Lung (tissue), 17 donors: ENCODE measurements at places on chromosomes 6 and 20. TPM values are rescaled to one million over a fixed set of nuclear protein-coding genes. Genes with fewer than 3 reads are reported as not detected.

DNA sequence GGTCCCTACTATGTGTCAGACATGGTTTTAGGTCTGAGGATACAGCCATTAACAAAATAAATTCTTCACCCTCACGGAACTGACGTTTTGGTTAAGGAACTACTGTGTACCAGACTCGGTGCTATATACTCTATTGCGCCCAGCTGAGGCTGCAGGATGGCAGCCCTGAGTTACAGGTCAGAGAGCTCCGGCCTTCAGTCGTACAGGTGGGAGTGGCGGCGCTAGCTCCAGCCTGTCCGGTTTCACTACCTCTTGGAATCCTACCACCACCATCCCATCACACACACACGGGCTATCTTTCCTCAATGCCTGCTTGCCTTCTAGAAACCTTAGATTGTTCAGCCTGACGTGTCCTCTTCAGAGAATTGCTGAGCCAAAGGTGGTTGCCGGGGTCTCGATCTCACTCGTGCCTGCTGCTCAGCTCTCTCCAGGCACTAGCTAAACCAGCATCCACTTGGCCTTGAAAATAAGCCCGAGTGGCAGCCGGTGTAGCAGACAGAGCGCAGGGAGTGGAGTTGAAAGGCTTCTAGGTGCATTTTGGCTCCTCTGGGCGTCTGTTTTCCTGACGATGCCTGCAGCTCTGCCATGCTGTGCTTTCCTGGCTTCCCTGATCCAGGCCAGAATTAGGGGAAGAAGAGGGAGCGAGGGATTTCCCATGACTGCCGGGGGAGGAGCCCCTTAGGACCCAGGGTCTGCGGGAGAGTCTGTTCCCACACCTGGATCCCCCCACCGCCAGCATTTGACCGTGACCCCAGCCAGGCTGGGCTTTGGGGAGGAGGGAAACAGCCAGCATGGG is 1.1 kb upstream of the TCF15 start:
- no peaks in the 10 kb centered on the region for H3K4me1 ChIP-seq
- H3K36me3 ChIP-seq, result no peaks in the 10 kb centered on the region
- peak overlapping the region; percentile 21 for H3K27ac ChIP-seq
- no peak for DNase-seq
- no peak overlapping the region for H3K4me3 ChIP-seq

- H3K4me1 ChIP-seq, result peaks cover 16% of the 10 kb centered on the region
- no peak for DNase-seq
- H3K36me3 ChIP-seq, result no peaks in the 10 kb centered on the region
- H3K4me3 ChIP-seq, result no peak overlapping the region
- H3K27me3 ChIP-seq, result no peaks in the 10 kb centered on the region
- H3K27ac ChIP-seq, result no peak overlapping the region
Measured at GRCh38 chr6:21738180-21739094, 144.9 kb downstream of the SOX4 start.

Gene PRICKLE4
- 6.9 TPM for total RNA-seq

GRCh38 chr20:44459271-44459670 is 16.4 kb upstream of the TTPAL start:
- H3K4me3 ChIP-seq, result no peak overlapping the region
- H3K27me3 ChIP-seq, result no peaks in the 10 kb centered on the region
- H3K27ac ChIP-seq, result no peak overlapping the region
- no peak for DNase-seq

Gene MMP24OS
- total RNA-seq, result 32.1 TPM

- H3K4me3 ChIP-seq, result no peak overlapping the region
- H3K27me3 ChIP-seq, result no peaks in the 10 kb centered on the region
- no peak for DNase-seq
- H3K36me3 ChIP-seq, result no peaks in the 10 kb centered on the region
- H3K27ac ChIP-seq, result no peak overlapping the region
Measured at GRCh38 chr6:105226598-105227294, 46.9 kb upstream of the POPDC3 start.

- peak; percentile 58 for DNase-seq
- no peaks in the 10 kb centered on the region for H3K4me1 ChIP-seq
- H3K36me3 ChIP-seq, result peaks cover 29% of the 10 kb centered on the region
- peak overlapping the region; percentile 95 for H3K27ac ChIP-seq
- peak overlapping the region; percentile 78 for H3K4me3 ChIP-seq
Measured at GRCh38 chr20:59004763-59005522, 2.1 kb downstream of the CTSZ start.

GRCh38 chr6:36131511-36132245 is 1.4 kb downstream of the MAPK13 start:
- H3K27ac ChIP-seq, result peak overlapping the region; percentile 79
- H3K36me3 ChIP-seq, result no peaks in the 10 kb centered on the region
- H3K4me1 ChIP-seq, result peaks cover 5% of the 10 kb centered on the region
- H3K4me3 ChIP-seq, result no peak overlapping the region

DNA sequence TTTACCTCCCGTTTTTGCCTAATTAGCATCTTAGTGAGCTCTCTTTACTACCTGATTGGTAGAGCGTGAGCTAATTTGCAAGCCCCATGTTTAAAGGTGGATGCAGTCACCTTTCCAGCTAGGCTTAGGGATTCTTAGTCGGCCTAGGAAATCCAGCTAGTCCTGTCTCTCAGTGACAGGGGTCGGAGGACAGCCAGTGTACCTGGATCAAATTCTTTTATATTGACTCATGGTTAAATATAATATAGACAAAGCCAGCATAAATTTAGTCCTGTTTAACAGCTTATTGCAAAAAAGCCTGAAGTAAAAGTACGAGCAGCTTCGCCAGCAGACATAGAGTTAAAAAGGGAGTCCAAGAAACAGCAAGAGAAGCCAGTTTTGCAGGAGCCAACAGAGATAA is 12.2 kb upstream of the GSTA3 start:
- H3K4me1 ChIP-seq, result peaks cover 7% of the 10 kb centered on the region
- DNase-seq, result no peak
- no peaks in the 10 kb centered on the region for H3K36me3 ChIP-seq
- no peaks in the 10 kb centered on the region for H3K27me3 ChIP-seq
- no peak overlapping the region for H3K4me3 ChIP-seq

DNA sequence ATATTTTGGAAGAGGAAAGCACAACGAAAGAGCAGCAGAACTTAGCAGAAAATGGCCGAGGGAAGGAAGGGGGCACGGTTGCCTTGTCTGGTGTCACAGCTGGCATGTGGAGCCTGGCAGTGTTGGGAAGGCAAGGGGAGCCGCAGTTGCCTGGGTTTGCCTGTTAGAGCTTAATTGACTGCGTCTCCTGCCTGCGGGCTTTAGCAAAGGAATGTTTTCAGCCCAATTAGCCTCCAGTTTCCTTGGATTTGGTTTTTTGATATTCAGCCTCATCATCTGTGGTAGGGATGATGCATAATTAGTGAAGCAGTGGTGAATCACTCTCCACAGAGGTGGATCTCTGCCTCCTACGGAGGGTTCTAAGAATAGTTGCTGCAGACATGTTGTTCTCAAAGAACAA is 832.6 kb downstream of the QKI start:
- DNase-seq, result no peak
- H3K27ac ChIP-seq, result no peak overlapping the region
- no peaks in the 10 kb centered on the region for H3K36me3 ChIP-seq
- no peak overlapping the region for H3K4me3 ChIP-seq

DNA sequence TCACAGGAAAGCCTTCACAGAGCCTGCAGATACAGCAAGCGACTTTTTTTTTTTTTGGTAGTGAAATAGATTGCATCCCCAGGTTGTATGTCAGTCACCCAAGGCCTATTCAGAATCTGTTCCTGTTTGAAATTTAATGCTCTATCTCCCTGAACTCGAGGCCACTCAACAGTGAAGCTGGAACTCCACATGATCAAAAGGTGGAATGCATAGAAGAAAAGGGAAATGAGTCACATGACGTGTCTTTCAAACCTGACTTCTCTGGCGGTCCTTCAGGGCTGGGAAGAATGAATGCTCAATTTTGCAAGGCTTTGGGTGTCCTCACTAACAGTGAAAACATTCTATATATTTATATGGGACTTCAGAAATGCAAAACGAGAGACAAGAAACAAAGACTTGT is 88.4 kb upstream of the B3GAT2 start:
- no peak overlapping the region for H3K4me3 ChIP-seq
- no peaks in the 10 kb centered on the region for H3K4me1 ChIP-seq
- H3K27me3 ChIP-seq, result no peaks in the 10 kb centered on the region
- no peak for DNase-seq
- H3K36me3 ChIP-seq, result no peaks in the 10 kb centered on the region

- peak overlapping the region; percentile 87 for H3K4me3 ChIP-seq
- DNase-seq, result no peak
- peaks cover 3% of the 10 kb centered on the region for H3K36me3 ChIP-seq
- no peaks in the 10 kb centered on the region for H3K27me3 ChIP-seq
- peak overlapping the region; percentile 99 for H3K27ac ChIP-seq
- H3K4me1 ChIP-seq, result peaks cover 10% of the 10 kb centered on the region
Measured at GRCh38 chr6:158645064-158646022, 800 bp upstream of the DYNLT1 start.

DNA sequence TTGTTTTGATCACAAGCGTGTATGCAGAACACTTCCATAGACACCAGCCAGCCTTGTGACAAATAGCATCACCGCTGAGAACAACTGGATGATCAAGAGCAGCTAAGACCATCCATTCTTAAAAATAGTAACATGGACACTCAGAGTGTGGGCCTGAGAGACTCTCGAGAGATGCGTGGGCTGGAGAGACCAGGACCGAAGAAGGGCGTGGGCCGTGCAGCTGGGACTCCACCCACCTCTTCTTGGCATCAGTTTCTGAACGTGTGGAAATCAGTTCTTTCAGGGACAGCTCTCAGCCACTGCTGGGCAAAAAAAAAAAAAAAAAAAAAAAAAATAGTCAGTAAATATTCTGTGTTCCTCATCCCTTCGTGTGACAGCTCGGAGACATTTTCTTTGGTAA is 314.5 kb upstream of the CDH4 start:
- H3K4me1 ChIP-seq, result no peaks in the 10 kb centered on the region
- H3K27ac ChIP-seq, result no peak overlapping the region
